ENCODE measurements at places on chromosomes 6 and 20.

GRCh38 chr20:42125426-42125825 lies 507.2 kb upstream of the CHD6 start:
- DNase-seq: no peak

DNA sequence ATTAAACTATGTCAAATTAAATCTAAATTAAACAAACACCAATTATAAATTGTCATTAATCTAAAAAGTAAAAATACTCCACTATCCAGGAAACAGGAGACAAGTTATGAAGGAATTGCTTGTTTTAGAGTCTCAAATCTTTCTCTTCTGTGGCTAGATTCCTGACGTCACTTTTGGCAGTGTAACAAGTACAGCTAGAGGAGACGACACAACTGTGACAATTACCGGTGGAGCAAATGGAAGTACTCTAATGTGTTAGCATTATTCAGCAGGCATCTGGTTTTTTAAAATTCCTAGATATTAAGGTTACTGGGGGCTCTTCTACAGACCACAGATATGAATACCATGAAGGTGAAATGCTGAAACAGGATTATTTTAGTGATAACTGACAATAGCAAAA lies 1042.7 kb downstream of the EPHA7 start:
- DNase-seq: no peak

DNA sequence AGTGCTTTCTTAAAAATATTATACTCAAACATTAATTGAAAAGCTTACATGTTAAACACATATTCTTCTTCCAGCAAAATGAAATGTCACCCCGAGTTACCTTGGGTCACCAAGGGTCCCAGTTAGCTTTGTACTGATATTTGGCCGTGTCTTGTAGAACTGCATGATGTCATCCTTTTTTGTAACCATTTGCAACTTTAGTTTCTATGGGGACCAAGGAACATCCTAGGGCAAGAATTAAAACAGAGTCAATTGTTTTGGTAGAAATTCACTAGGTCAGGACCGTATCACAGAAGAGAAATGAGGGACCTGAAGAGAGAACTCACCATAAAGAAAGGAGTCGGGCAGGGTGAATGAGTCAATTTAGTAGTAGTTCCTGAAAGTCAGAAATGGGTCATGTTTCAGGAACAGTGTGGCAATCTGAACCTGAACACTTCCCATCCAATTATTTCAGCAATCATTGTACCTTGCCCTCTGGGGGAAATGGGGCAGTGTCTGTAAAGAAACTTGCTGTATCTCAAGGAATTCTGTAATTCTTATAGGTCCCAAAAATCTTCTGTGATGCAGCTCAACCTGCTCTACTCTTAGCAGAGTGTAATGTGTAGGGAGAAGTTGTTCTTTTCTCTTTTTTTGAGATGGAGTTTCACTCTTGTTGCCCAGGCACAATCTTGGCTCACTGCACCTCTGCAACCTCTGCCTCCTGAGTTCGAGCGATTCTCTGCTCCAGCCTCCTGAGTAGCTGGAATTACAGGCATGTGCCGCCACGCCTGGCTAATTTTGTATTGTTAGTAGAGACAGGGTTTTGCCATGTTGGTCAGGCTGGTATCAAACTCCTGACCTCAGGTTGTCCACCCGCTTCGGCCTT lies 5.3 kb upstream of the AKAP7 start:
- no peak for DNase-seq

DNA sequence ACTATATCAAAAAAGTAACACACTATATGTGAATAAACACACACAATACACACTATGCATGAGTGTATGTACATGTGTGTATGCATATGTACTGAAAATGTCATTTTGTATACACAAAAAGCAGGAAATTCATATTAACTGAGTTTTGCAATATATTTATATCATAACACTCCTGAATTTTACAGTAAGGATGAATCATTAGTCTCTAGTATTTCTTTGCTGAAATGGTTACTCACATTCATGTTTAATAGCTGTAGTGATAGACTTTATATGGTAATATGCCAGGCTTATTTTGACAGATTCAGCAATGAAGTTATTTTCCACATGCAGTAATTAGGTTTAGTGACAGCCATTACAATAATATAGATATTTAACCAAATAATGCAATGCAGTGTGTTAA lies 1216.2 kb upstream of the CITED2 start:
- no peak for DNase-seq

DNA sequence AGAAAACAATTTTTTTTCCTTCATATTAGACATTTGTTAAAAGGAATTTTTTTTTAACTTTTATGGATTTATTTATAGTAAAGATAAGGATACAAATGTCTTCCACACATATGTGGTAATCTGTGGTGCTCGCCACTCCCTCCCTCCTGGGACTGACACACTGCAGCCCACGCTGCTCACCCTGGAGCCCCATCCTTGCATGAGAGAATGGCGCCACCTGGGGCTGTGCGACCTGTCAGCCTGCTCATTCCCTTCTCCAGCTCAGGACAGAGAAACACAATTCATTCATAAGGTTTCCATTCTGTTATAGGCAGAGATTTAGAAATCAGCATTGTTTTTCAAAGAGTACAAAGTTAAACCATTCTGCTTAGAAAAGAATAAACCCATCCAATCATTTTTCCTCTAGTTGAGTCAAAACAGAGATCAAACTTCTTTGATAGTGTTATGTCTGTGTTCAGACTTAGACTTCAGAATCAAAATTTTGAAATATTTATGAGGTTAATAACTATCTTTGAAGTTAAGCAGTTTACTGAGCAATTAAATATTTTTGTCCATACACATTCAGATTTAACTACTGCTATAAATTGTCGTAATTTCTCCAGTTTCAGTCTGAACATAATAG lies 42.8 kb upstream of the DYNLRB1 start:
- DNase-seq: peak; percentile 27

DNA sequence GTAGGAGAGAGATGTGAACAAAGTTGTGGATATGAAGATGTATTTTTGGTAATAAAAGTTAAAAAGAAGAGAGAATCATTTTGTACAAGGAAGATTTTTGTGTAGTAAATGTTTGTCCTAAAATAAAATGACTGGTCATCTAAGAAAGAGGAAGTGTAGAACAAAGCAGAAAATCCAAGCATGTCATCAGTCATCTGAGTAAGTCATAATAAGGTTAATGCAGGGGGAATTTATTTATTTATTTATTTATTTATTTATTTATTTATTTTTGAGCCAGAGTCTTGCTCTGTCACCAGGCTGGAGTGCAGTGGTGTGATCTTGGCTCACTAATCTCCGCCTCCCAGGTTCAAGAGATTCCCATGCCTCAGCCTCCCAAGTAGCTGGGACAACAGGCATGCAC lies 15.7 kb upstream of the CGA start:
- DNase-seq: no peak
